ENCODE measurements at places on chromosomes 5 and 9.

- DNase-seq = no peak
These were observed 144.0 kb upstream of the GPR151 start for GRCh38 chr5:146659961-146660360.

DNA sequence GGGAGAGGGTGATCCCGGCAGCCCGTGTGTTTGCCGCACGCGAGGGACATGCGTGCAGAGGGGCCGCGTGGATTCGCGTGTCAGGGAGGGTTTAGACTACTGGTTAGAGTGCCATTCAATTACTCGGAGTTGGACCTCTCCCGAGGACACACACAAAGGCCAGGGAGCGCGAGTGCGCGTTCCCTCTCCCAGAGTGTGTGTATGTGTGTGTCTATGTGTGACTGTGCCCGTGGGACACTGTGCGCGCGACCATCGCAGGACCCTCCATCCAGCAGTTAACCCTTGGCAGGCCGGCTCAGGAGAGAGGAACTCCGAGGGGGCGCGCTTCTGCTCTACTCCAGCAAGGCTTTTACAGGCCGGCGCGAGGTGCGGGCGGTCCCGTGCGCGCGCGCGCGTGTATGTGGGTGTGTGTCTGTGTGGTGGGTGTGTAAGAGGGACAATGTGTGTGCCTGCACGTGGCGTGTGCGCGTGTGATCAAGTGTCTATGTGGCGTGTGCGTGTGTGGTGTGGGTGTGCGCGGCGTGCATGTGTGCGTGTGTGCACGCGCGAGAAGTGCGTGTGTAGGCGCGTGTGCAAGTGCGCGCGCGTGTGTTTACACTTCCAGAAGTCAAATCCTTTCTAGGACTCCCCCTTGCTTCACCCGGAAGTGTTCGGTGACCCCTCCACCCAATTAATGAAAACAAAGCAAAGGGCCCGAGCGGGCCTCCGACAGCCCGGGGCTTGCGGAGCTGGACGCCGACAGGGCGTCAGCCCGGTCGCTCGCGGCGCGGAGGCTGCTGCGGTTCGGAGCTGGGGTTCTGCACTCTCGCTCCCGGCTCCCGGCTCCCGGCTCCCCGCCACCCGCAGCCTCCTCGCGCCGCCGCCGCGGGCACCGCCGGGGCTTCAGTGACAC is 75.3 kb upstream of the TBCA start:
- DNase-seq = peak; percentile 67

GRCh38 chr5:41527201-41527779 is 16.9 kb upstream of the PLCXD3 start:
- peak; percentile 68 for DNase-seq

GRCh38 chr9:96423985-96424336 is 5.8 kb upstream of the ZNF367 start:
- no peak for DNase-seq

- no peak for DNase-seq
These were observed 193.5 kb upstream of the ELL2 start for GRCh38 chr5:96155147-96155546.

DNA sequence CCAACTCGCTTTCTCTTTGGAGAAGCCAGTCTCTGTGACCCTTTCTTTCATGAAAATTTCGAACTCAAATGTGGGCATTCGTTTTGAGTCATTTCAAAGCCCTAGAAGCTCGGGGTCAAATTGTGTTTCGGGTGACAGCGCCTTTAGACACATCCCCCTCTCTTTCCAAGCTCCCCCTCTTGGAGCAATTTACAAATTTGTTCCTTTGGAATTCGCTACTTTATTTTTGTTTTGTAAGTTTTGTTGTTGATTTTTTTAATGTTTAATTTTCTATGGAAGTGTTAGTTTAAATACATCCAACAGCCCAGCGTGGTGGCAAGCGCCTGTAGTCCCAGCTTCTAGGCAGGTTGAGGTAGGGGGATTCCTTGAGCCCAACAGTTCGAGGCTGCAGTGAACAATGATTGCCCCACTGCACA is 4.6 kb upstream of the BARX1 start:
- DNase-seq = no peak

DNA sequence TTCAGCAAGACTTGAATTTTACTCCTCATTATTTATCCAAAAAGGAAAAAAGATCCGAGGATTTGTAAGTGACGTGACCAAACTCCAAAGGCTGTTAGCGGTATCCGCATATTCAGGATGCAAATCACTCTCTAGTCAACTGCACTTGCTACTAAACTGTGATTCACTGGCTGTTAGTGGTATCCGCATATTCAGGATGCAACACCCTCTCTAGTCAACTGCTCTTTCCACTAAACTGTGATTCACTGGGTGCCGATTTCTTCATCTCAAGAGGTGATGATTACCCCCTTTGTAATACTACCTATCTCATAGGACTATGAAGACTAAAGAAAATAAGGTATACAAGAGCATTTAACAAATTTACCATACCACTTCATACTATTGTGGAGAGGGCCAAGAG is 5.7 kb downstream of the MAPKAP1 start:
- no peak for DNase-seq
